ENCODE measurements at places on chromosomes 4 and X.

DNA sequence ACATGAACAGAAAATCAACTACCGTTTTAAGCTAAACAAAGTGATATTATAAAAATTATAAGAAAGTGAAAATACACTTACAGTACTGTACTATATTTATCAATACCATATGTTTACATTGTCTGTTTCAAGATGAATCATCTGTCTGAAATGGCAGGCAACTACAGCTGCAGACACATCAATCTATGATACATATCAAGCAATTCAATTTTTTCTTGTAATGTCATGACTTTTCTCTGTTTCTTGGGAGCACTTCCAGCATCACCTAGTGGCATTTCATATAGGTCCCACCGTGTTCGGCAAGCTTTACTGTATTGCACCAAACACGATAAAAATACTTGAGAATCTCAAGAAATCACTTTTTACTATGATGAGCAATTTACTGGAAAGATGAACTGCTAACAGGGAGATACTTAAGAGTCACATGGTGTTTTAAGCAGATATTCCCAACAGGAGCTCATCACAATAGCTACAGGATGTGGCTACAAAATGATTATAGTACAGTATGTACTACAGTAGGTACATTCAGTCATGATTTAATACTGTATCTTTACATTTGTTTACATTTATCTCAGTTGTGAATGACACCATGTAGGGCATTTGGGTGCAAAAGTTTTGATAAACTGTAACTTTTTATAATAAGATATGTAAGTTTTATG, 207.4 kb downstream of the ADAM29 start:
- no peak for DNase-seq

DNA sequence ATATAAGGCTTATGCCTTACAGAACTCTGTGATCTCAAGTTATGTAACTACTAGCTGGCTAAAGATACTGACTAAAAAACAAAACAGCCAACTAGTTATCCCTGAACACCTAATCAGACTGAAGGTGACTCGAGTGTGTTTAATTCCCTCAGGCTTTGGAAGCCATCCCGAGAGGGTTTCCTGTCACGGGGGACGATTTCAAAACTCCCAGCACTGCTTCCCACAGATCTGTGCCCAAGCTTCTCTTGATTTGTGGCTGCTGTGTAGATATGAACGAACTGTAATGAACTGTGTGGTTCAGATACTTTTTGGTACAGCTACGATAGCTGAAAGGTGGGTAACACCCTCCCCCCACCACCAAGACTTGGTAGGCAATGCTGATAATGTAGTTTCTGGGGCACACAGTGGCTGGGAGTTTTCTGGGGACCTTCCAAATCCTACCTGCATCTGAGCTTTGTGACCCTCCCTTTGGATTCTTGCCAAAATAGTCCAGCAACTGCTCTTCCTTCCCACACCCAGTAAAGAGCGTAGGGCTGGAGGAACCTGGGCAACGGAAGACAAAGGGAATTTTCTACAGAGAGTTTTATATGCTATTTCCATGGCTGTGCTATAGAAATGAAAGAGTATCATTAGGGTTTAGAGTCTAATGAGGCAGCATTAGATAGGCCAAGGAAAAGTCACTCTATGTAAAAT, 148.8 kb downstream of the MGST2 start:
- DNase-seq: no peak

DNA sequence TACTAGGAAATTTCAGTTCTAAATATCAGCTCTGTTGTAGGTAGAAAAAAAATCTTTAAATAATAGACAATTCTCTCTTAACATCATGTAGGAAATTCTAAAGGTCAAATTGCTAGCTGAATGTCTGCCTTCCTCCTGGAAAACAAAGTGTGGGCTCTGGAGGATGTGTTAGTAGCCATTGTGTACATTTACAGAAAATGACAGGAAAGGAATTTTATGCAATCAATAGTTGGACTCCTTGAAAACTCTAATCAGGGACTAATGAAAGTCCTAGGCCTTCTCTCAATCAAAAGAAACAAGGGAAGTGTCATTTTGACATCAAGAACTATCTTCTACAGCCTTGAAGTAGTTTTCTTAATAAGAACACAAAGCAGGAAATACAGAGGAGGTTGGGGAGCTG, 174.6 kb downstream of the ANKRD50 start:
- DNase-seq: no peak

GRCh38 chrX:84320614-84321013, 132.6 kb upstream of the RPS6KA6 start:
- DNase-seq: no peak

DNA sequence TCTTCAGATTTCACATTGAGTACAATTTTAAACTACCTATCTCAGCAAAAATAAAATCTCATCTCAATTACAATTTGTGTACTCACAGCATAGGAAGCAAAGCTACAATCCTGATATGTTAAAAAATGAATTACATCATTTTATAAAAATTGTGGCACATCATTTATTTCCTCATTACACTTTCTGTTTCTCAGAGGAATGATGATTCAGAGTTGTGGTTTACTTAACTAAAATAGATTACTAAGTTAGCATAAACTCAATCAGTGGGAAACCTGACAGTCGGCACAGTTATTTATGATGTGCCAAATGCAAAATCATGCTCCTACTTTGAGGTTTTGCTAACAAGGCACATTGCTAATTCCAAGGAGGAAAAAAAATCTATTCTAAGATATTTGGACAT, 325.0 kb downstream of the FBXO8 start:
- DNase-seq: no peak

DNA sequence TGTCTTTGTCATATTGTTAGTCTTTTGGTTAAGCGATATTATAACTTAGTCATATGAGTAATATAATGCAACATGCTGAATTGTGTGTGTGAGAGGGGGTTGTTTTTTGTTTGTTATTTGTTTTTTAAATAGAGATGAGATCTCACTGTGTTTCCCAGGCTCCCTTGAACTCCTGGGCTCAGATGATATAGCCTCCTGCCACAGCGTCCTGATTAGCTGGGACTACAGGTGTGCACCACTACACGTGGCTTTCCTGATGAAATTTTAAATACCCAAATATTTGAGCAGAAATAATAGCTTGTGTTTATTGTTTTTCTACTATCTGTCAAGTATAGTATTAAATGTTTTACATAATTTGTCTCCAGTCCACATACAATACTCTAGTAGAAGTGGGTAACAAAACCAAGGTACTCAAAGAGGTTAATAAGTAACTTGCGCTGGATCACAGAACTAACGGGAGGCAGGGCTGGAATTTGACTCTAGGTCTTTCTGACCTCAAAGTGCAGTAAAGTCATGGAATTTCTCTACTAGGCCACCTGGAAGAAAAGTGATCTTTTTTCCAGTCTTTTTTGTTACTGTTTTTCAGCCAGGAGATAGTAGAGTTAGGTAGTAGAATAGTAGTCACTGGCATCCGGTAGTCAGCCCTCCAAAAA, 47.8 kb downstream of the CLCN3 start:
- DNase-seq: no peak

DNA sequence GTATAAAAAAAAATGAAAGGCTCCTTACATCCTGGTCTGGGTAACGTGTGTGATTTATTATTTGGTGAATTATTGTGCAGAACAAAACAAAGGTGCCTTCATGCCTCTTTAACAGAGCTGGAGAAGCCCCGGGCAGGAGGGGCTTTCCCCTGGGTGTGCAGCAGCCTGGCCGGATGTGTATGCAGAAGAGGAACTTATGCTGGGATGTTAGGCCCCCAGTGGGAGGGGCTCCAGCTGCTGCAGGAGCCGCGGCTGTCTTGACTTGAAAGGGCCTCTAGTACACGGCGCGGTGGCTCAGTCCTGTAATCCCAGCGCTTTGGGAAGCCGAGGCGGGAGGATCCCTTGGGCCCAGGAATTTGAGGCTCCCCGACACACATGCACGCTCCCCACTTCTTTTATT, 16.0 kb downstream of the CCNQ start:
- DNase-seq: peak; percentile 51

GRCh38 chr4:172750910-172751309, 417.7 kb upstream of the GALNT7 start:
- DNase-seq: no peak

GRCh38 chrX:100681599-100681998, 37.6 kb downstream of the SRPX2 start:
- DNase-seq: no peak

GRCh38 chr4:118277243-118277642, 75.6 kb downstream of the PRSS12 start:
- no peak for DNase-seq

GRCh38 chr4:181820553-181820952, 422.6 kb upstream of the TENM3 start:
- DNase-seq: no peak

GRCh38 chrX:47172971-47173792, 20.4 kb upstream of the UBA1 start:
- DNase-seq: no peak

DNA sequence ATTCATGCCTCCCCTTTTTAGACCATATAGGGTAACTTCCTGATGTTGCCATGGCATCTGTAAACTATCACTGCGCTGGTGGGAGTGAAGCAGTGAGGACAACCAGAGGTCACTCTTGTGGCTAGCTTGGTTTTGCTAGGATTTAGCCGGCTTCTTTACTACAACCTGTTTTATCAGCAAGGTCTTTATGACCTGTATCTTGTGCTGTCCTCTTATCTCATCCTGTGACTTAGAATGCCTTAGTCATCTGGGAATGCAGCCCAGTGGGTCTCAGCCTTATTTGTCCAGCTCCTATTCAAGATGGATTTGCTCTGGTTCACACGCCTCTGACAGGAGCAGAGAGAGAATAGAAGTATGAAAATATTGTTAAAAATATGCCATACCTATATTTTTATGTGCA, 355.7 kb downstream of the ADGRL3 start:
- no peak for DNase-seq

DNA sequence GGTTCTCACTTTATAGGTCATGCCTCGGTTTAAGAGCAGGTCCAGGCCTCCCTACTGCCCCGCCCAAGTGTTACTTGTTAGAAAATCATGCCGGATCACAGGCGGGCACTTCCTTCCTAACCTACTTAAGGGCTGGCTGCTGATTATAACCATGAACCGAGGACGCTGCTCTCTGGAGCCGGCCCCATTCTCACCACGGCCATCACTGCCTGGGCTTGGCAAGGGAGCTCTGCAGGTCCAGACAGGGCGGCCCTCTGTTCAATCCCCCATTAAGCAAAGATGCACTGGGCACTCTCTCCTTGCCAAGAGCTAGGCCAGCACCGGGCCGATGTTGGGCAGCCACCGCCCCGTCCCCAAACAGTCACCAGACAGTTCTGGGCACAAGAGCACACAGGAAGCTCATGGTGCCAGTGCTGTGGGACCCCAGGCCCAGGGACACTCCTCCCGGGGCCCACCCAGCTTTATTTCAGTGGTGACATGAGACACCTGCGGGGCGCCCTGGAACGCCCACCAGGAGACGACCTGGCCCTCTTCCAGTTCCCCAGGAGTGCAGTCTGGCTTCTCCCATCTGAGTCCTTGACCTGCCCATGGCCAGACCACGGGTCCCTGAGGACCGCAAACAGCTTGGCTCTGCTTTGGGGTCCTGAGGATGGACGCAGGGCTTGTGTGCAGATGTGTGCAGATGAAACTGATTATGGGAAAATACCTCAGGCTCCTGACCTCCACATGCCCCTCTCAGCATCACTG, 44.0 kb downstream of the ABLIM2 start:
- DNase-seq: no peak

DNA sequence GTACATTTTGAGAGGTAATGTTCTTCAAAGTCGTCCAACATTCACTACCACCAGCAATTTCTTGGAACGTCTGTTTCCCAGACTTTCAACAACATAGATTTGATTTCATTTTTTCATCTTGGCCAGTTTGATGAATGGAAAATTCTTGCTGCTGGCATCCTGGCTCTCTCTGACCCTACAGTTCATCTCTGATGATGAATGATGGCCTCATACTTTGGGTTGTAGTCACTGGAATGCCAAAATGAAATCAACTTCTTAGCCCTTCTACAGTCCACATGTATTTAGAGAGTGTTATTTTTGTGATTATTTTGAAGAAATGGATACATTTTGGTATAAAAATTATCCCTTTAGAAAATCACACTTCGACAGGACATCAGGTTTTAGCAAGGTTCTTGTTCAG, 8.8 kb downstream of the CHST7 start:
- no peak for DNase-seq

DNA sequence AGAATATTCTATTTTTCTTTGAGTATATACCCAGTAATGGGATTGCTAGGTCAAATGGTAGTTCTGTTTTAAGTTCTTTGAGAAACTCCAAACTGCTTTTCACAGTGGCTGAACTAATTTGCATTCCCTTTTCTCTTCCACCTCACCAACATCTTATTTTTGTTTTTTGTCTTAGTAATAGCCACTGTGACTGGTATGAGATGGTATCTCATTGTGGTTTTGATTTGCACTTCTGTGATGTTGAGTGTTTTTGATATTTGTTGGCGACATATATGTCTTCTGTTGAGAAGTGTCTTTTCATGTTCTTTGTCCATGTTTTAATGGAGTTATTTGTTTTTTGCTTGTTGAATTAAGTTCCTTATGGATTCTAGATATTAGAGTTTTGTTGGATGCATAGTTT, 24.4 kb downstream of the AIMP1 start:
- DNase-seq: no peak

- no peak for DNase-seq
Measured at GRCh38 chr4:81732980-81733379, 261.3 kb upstream of the RASGEF1B start.

GRCh38 chr4:48336146-48336870, 5.0 kb upstream of the SLAIN2 start:
- no peak for DNase-seq

DNA sequence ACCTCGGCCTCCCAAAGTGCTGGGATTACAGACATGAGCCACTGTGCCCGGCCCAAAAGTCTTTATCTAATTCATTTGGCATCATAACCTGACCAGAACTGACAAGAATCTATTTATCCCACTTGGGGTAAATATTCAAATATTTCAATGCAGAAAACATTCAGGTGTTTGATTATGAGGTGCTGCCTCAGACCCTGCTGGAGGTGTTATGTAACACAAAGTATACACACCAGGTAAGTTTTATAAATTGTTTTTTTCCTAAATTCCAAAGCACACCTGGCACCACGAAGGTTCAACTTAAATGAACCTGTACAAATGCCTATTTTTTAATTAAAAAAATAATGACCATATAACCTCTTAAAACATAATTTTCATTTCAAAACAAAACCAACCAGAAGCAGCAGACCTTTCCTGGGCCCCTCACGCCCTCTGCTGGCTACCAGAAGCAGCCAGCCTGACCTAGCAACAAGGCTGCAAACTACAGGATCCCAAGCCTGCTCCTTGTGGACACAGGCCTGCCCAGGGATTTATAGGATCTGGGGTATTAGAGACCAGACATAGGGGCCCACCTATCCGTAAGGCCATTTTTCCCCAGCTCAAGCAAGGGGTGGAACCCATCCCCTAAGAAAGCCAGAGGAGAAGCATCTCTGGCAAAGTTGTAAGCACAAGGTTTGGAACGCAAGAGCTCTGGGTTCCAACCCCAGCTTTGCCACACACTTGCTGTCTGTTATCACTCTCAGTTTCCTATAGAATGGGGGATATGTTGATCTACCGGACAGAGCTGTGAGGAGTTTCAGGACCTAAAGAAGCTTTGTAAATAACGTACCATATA, 11.7 kb downstream of the OTUD5 start:
- peak; percentile 29 for DNase-seq

- DNase-seq: no peak
Measured at GRCh38 chr4:13054420-13054970, 429.6 kb downstream of the RAB28 start.

- DNase-seq: no peak
Measured at GRCh38 chr4:31662951-31663350, 942.8 kb downstream of the PCDH7 start.

GRCh38 chrX:153913211-153913610, 8.7 kb downstream of the AVPR2 start:
- DNase-seq: no peak

Measured in effector memory CD4-positive, alpha-beta T cell (primary cell).